ENCODE measurements at places on chromosomes 5 and 9.

- no peak for DNase-seq
These were observed 29.2 kb downstream of the NCS1 start for GRCh38 chr9:130201399-130201873.

- DNase-seq = no peak
These were observed 1231.1 kb upstream of the NUDT12 start for GRCh38 chr5:104793755-104794080.

GRCh38 chr9:130117816-130118632 is 54.2 kb upstream of the NCS1 start:
- DNase-seq = no peak

DNA sequence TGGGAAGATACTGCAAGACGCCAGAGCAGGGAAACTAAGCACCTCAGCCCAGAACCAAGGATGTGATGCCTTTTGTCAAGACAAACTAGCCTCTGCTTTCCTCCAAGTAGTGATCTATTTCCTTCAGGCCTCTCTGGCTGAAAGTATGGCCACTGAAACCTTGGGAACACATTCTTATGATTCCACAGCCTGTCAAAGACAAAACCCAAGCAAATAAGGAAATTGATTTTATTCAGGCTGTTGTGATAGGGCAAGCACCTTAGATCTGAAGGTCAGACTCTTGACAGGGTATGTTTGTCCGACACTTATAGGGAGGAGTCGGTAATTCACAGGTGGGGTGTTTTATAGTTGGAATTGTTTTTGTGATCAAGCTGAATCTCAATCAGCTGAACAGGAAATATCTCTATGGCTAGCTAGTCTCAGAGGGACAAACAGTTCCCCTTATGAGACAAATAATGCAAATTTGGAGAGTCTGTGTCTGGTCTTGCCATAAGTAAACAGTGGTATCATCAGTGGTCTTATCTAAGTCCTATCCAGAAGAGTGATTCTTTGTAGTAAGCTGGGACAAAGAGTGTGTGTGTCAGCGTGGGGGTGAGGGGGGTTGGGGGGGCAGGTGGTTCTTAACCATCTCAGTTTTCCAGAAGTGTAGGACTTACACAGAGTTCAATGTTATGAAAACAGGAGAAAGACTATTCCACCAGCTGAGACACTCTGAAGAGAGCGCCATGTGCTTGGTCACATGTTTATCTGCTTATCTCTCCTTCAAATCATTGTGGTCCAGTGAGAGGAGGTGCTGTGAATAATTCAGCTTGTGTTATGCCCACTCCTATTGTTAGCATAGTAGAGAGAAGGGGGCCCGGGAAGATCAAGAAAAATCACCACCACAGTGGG is 6.7 kb upstream of the ZCCHC10 start:
- DNase-seq = no peak

- peak; percentile 20 for DNase-seq
These were observed 1.2 kb upstream of the ADAMTS6 start for GRCh38 chr5:65482736-65483545.

GRCh38 chr9:109889456-109889855 is 109.5 kb downstream of the PALM2AKAP2 start:
- DNase-seq = no peak

- DNase-seq = peak; percentile 48
These were observed 86.5 kb upstream of the TNFAIP8 start for GRCh38 chr5:119269061-119269944.

DNA sequence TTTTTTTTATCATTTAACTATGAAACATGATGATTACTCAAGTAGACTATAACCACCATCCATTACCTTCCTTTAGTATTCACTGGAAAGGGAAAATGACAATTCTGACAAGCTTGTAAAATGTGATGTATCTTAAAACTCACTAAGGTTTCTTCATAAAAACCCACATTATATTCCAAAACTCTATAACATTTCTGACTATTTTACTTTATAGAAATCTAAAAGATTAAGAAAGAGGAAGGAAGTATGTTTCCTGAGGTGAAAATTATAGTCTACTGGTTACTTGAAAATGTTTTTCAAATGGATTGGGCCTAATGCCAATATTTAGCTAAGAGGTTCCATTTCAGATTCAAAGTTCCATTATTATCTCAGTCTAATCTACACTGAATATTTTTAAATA is 1982.2 kb upstream of the C9orf72 start:
- DNase-seq = no peak

- no peak for DNase-seq
These were observed 29.6 kb upstream of the BOD1 start for GRCh38 chr5:173645890-173646574.
